ENCODE measurements at places on chromosomes 11 and 22. TPM values are rescaled to one million over a fixed set of nuclear protein-coding genes. Genes with fewer than 3 reads are reported as not detected.

The TOLLIP gene
- total RNA-seq: 36.3 TPM

DNA sequence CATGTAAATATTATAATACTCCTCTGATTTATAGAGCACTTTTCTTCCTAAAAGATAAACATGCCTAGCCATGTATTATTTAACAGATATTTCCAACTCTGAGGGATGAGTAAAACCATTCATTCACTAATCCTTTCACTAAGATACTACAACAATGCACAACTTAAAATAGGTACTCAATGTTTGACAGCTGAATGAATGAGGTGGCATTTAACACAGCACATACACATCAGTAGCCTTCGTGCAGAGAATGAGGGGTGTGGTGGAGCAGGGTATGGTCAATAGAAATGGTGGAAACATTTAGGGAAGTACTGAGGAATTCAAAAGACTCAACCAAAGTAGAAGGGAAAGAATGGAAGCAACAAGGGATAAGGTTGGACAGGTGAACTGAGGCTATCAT lies 46.7 kb upstream of the MTNR1B start:
- DNase-seq: no peak

DNA sequence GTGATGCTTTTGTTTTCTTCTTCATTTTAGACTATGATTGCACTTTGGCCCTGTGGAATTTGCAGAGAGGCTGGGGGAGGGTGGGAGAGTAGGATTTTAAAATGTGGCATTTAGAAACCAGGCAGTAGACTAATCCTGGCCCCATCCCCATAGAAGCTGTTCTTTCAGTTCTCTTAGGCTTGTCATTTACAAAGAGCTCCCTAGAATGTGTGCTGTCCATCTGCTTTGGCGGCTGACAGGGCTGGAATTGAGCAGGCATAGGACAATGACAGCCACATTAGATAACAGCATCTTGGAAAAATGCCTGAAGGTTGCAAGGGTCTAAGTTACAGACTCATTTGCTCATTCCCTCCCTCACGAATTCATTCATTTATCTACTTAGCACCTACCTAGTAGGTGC lies 9.8 kb downstream of the INSC start:
- DNase-seq: no peak

DNA sequence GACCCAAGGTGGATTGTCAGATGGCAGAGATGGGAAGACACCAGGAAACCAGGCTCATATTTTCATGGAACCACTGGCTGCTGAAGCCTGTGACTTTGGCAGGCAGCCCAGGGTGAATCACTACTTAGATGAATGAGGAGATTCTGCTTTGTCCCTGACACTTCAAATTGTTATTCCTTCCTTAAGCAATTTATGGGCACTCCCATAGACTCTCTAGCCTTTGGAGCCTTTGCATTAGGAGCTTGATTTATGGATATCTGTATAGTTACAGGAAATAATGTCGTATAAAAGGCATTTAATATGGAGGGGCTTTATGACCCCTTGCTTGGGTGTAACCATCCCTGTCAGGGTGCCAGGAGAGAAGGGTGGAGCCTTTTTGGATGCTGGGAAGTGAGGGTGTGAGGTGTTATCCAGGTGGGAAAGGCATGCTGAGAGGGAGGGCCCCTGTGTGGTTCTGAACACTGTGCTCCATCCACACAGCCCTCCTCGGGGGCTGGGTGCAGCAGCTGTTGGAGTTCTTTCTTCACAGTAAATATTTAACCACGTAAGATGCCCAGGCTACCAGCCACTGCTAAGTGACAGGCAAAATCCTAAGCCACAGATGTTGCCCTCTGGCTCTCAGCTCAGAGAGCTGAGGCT lies 35.3 kb downstream of the IL18 start:
- DNase-seq: no peak
